ENCODE measurements at places on chromosomes 3 and 15.

DNA sequence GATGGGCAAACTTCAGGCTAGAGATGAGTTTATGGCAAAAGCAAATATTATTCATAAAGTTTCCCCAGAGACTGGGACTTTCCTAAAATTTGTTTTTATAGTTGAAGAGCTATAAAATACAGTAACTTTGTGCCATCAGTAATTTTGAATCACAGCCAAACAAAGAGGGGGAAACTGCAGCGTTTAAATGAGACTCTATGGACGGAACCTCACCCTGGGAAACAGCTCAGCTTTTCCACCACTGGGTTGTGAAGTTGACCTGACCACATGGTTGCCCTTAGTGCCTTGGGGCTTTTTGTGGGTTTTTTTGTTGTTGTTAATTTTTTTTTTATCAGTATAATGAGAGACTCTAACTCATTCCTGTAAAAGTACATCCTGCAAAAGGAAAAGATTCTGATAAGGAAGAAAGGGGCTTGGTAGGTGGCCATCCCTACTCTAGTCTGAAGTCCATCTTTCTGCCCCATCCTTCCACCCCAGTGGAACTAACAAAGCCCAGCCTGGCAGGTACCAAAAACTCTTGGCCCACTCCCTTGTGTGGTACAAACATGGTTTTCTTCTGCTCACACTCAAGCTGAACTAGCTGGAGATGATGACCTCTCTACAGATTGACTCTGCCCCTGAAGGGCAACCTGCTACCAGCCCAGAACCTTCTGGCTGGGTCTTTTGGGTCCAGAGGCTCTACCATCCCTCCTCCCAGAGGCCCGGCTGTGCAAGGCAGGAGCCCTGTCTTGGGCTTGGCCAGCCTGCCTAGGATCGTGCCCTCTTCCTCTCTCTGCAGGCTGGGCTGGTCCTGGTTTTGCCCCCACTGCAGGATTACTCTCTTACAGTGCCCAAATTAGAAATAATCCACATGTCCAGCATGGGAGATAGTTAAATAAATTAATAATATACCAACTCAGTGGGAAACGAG lies 41.2 kb downstream of the RLBP1 start:
- DNase-seq, result peak; percentile 13

DNA sequence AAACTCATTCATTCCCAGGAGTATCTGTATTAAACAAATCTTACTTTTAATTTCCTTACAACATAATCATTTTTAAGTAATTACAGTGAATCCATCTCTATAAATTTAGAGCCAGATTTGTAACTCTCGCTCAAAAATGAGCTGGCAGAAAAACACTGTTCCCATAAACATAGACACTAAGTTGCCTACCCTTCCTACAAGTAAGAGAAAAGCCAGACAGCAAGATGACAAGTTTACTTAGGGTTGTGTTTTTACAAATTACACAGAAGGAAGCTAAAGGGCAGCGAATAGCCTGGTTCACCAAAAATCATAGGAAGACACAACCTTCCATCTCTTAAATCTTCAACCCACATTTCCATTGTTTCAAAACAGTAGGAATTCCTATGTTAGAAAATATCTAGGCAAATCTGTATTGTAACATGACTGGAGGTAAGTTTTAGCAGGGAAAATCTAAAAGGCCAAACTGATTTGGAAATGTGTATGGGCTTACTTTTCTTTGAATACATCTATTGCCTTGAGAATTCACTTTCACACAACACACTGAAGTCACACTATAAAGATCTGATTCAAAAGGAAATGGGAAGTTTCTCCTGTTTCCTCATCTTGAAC lies 21.7 kb downstream of the HERC1 start:
- DNase-seq, result peak; percentile 28

DNA sequence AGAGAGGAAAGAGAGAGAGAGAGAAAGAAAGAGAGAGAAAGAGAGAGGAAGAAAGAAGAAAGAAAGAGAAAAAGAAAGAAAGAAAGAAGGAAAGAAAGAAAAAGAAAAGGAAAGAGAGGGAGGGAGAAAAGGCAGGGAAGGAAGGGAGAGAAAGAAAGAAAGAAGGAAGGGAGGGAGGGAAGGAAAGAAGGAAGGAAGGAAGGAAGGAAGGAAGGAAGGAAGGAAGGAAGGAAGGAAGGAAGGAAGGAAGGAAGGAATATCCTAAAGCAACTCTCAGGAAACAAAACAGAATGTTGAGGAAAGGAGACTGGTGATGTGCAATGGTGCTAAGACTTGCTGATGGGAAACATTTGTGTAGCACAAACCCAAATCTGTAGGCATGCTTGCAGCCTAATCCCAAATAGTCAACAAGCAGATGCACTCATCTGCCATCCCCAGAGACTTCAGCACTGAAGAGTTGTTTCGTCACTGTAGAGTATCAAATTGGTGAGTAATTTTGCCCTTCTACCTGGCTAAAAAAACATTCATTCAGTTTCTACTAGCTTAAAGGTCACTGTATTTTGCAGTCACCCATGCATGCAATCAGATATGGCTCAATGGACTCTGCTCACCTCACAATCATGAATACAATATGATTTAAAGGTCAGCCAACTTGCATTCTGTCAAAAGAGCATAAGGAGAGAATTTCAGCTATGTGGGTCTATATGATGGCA lies 480.3 kb downstream of the FGF12 start:
- no peak for DNase-seq

- no peak for DNase-seq
Measured at GRCh38 chr3:102092617-102093466, 243.5 kb downstream of the NFKBIZ start.

- DNase-seq, result no peak
Measured at GRCh38 chr3:170205302-170205701, 16.9 kb upstream of the PRKCI start.

GRCh38 chr3:129365296-129366136 lies 62.9 kb downstream of the EFCAB12 start:
- peak; percentile 62 for DNase-seq

DNA sequence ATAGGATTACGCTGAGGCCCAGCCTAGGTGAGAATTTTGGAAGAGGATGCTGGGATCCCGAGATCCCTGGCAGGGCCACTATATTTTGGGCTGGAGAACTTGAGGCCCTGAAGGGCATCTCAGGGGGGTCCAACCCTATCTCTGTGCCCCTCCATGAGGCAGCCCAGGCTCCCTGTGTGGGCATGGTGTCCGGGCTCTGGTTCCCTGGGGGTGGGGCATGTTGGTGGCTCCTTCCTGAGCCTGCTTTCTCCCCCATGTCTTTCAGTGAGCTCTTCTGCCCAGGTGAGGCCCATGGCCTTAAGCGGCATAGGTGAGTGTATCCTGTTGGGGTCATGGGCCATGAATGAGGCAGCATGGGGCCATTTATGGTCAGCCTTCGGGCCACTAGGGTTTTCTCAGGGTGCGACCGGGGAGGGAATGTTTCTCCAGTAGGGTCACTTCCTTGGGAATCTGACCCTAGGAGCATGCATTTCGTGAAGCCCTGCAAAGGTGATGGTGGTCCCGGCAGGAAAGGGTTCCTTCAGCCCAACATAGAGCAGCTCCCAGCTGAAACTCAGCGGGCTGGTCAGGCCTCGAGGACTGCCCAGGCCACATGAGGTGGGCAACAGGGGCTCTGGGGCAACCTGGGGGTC lies 191.3 kb downstream of the UBE3A start:
- DNase-seq, result no peak

GRCh38 chr3:151639418-151639740 lies 94.3 kb upstream of the AADACL2 start:
- no peak for DNase-seq

DNA sequence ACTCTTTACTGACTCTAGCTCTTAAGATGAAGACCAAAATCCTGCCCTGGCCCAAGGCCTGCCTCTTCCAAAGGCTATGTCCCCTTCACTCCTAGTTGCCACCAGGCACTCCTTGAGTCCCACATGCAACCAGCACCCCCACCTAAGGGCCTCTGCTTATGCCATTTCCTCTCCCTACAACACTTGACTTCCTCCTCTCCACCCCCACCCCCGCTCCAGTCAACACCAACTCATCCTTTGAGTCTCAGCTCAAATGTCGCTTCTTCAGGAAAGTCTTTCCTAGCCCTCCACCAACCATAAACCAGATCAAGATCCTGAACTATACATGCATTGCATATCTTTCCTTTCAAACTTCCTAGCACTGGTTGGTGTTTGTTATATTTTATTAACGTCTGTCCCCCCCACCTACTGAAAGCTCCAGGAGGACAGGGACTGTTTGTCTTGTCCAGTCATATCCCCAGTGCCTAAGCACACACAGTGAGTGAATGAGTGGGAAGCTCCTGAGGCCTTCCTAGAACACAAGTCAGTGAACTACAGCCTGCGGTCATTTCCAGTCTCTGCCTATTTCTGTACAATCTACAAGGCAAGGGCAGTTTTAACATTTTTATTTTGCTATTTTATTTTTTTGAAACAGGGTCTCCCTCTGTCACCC lies 7.3 kb downstream of the TBC1D2B start:
- DNase-seq, result peak; percentile 77

Data from suppressor macrophage treated with lipopolysaccharide for 1 hour (primary cell).